ENCODE measurements at places on chromosomes 13 and 19.

DNA sequence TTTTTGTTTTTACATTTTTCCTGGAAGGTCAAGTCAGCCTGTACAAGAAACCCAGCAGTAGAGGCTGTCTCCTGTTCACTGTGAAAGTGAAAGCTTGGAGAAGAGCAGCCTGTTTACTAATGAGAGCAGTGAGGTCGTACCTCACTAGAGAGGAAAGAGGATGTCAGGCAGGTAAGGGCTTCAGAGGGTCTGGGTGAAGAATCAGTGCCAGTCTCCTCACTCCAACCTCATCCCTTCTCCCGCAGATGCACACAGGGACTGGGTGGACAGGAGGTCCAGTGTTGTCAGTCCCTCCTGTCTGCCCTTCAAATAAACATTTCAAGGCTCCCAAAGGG, 462.5 kb downstream of the KLF5 start:
- peaks cover 21% of the 10 kb centered on the region for H3K4me1 ChIP-seq
- H3K27me3 ChIP-seq: no peaks in the 10 kb centered on the region
- peak overlapping the region; percentile 96 for H3K27ac ChIP-seq
- peak; percentile 1 for DNase-seq

GRCh38 chr13:48004201-48004600, 3.1 kb upstream of the SUCLA2 start:
- no peak overlapping the region for H3K4me3 ChIP-seq
- DNase-seq: no peak
- no peaks in the 10 kb centered on the region for H3K27me3 ChIP-seq

DNA sequence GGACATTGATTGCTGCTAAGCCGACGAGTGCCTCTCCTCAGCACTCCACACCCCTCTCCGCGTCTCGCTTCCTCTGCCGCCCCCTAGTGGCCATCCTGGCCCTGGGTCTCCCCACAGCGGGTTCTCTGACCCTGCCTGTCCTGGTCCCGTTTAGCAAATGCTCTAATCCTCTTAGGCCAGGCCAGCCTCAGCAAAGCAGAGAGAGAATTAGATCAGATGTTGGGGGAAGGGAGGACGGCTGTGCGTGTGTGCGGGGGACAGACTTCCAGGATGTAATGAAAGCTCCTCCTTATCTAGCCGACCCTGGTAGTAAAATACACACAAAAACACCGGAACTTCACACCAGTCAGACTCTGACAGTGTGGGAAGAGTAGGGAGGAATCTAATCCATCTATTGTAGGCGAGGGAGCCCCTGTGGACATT, 4.5 kb downstream of the TPRX2 start:
- no peak overlapping the region for H3K4me3 ChIP-seq
- peaks cover 14% of the 10 kb centered on the region for H3K27me3 ChIP-seq
- no peak overlapping the region for H3K27ac ChIP-seq
- peaks cover 5% of the 10 kb centered on the region for H3K4me1 ChIP-seq

- peak overlapping the region; percentile 33 for H3K27ac ChIP-seq
- peaks cover 36% of the 10 kb centered on the region for H3K4me1 ChIP-seq
- H3K36me3 ChIP-seq: no peaks in the 10 kb centered on the region
- DNase-seq: no peak
- no peak overlapping the region for H3K4me3 ChIP-seq
Observed at GRCh38 chr19:46928951-46929350, 68.2 kb downstream of the ARHGAP35 start.

DNA sequence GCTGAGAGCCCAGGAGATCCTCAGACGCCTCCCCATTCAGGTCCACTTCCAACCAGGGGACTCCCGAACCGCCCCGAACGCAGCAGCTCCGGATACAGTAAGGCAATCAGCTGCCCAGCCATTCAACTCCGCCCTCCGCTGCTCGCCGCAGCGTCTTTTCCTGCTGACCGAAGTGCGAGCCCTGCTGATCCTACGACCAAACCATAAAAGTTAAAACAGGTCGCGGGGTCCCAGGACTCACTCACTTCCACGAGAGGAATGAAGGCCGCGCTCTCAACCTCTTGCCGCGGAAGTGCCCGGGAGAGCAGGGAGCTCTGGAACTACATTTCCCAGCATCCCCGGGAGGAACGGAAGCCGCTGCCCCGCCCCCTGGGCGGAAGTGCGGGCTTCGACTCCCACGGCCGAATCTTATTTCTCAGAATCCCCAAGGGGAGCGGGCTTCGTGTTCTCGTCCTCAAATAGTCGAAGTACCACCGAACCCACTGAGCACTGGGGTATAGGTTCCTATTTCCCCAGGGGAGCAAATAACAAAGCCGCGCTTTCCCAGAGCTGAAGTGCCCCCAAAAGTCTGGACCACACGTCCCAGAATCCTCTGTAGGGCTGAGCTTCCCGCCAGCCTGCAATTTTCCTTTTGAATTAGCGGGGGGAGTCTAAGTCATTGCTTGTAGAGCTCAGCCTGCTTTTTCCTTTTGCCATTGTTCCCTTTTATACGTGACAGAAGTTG, at the start of gene ZNF45:
TSS of gene ZNF45 (minus strand) at position 298 of the 724 bp plus-strand sequence. CDS start 13,097 bp downstream, outside the sequence.
- no peaks in the 10 kb centered on the region for H3K27me3 ChIP-seq
- peak; percentile 90 for DNase-seq
- peak within 1 kb of the TSS; percentile 94 for H3K4me3 ChIP-seq
- peaks cover 2% of the 10 kb centered on the region for H3K36me3 ChIP-seq

- H3K4me3 ChIP-seq: no peak overlapping the region
- no peak for DNase-seq
- H3K27me3 ChIP-seq: peaks cover 12% of the 10 kb centered on the region
- no peak overlapping the region for H3K27ac ChIP-seq
- H3K36me3 ChIP-seq: no peaks in the 10 kb centered on the region
Observed at GRCh38 chr13:34901572-34901971, 40.5 kb upstream of the NBEA start.

GRCh38 chr13:111923991-111924677, 142.8 kb upstream of the SOX1 start:
- H3K27ac ChIP-seq: no peak overlapping the region
- no peak for DNase-seq
- peaks cover 7% of the 10 kb centered on the region for H3K27me3 ChIP-seq

DNA sequence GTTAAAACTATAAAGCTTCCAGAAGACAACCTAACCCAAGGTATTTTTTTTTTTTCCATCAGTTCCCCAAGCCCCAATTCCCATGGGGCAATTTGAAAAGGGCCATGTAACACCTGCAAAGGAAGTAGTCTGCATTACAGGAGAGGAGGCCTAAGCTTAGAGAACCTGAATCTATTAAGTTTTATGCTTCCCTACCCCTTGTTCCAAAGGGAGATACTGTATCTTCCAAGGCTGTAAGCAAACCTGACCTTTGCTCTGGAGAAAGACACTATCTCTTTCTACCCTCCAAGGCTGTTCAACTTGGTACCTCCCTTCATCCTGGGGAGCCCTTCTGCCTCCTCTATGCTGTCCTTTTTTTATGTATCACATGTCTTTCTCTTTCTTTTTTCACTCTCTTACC, 15.0 kb downstream of the KATNAL1 start:
- H3K4me1 ChIP-seq: no peaks in the 10 kb centered on the region
- no peak overlapping the region for H3K4me3 ChIP-seq
- DNase-seq: no peak
- H3K27ac ChIP-seq: no peak overlapping the region

DNA sequence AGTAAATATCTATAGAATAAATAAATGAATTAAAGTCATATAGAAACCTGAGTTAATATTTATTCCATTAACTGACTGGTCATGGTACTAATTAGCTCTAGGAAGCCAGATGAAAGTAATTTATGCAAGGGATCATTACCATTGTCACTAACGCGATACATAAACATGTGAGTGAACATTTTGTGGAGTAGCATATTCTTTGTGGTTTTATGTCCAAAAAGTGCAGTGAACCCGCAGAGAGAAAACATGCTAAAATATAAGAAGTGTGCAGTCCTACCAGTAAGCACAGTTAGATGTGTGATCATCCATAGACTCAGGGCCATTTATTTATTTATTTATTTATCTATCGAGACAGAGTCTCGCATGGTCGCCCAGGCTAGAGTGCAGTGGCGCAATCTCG, 1.6 kb downstream of the GPR183 start:
- peaks cover 34% of the 10 kb centered on the region for H3K36me3 ChIP-seq
- H3K27ac ChIP-seq: peak overlapping the region; percentile 90
- peaks cover 77% of the 10 kb centered on the region for H3K4me1 ChIP-seq

DNA sequence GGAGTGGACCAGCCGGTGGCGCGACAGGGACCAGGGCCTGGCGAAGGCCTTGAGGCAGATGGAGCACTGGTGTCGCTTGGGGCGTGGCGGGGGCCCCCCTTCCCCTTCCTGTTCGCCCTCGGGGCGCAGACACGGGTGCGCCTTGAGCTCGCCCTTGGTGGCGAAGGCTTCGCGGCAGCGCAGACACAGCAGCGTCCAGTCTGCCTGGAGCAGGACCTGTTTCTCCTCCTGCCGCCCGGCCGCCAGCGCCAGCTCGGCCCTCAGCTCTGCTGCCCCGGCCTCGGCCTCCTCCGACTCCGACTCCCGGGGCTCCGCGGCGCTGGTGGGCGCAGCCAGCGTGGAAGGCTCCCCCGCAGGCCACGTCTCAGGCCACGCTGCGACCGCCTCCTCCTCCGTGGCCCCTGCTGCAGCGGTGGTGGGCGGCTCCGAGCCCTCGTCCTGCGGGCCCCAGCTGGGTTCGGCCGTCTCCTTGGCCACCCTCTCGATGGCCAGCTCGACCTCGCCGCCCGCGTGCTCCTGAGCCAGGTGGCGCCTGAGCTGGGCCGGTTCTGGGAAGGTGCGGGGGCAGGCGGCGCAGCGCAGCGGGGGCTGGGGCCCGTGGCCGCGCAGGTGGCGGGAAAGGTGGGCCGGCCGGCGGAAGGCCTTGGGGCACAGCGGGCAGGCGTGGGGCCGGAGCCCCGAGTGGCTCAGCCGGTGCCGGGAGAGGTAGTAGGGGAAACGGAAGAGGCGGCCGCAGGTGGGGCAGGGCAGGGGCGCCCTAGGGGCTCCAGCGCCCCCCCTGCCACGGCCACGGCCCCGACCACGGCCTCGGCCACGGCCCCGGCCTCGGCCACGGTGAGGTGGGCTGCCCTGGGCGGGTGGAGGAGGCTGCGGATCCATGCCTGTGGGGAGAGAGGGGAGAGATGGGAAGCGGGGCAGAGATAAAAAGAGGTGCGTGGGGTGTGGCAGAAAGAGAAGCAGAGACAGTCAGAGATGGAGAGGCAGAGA, 1.6 kb downstream of the ZNF579 start:
- peaks cover 6% of the 10 kb centered on the region for H3K36me3 ChIP-seq
- no peaks in the 10 kb centered on the region for H3K27me3 ChIP-seq
- H3K4me3 ChIP-seq: peak overlapping the region; percentile 84
- DNase-seq: no peak
- H3K27ac ChIP-seq: peak overlapping the region; percentile 79

DNA sequence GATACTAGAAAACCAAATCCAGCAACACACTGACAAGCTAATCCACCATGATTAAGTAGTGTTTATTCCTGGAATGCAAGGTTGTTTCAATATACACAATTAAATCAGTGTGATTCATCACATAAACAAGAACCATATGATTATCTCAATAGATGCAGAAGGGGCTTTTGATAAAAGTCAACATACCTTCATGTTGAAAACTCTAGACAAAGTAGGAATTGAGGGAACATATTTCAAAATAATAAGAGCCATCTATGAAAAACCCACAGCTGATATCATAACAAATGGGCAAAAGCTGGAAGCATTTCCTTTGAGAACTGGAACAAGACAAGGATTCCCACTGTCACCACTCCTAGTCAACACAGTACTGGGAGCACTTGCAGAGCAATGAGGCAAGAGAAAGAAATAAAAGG, 213.6 kb upstream of the CSNK1A1L start:
- no peak for DNase-seq
- H3K4me3 ChIP-seq: no peak overlapping the region
- peaks cover 1% of the 10 kb centered on the region for H3K36me3 ChIP-seq
- H3K4me1 ChIP-seq: no peaks in the 10 kb centered on the region
- no peaks in the 10 kb centered on the region for H3K27me3 ChIP-seq
- H3K27ac ChIP-seq: no peak overlapping the region

Data from activated T-cell treated with anti-CD3 and anti-CD28 coated beads, Interleukin-2, amount 50 U/mL, for 72 hours (primary cell).